ENCODE measurements at places on chromosomes 2 and 18.
A peak's percentile ranks its signal among the peaks of the same experiment; 100 is the strongest.

DNA sequence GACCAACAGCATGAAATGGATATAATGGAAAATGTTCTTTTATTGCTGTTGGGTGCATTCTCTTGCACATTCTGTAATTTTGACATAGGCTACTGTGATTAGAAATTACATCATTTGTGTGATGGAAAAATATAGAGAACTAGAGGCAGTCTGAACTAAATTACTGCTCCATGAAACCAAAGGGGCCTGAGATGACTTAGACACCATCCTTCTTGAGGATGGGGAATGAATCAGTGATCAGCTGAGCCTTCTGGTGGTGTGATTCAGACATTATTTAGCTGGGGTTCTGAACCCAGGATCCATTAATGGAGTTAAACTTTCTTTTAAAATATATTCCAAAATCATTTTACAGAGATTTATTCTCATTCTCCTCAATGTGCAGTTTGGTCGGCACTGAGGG is 135.8 kb downstream of the LDLRAD4 start:
- no peak for DNase-seq

DNA sequence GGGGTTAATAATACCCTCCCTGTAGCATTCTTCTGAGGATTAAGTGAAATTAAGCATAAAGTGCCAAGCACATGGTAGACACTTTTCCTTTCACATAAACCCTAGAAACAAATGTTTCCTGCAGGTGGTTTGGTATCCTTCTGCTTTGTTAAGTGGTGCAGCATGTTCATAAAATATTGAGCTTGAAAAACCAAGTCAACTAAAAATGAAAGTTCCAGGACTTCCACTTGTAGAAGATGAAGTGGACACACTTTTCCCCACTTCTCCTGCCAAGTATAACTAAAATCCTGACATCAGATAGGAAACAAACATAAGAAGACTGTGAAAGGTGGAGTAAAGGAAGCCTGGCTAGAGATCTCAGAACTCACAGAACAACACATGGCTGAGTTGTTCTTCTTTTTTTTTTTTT is 90.5 kb downstream of the COLEC12 start:
- DNase-seq, result no peak

- DNase-seq, result no peak
Observed at GRCh38 chr2:85438201-85439024, 19.9 kb downstream of the SH2D6 start.

DNA sequence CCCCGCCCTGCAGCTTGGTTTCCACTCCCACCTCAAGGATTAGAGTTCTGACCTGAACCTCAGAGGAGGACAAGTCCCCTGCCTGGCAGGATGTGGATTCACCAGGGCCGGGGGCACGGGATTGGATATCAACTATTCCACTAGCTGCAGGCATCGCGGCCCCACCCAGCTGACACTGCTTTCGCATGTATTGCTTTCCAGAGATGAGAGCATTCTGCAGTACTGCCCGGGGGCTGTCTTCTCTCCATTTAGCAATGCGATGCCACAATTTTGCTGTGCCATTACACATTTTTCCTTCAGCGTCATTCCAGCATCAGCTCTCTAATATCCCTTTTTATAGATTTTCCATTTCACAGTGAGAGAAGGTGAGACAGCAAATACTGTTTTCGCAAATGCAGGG is 42.0 kb downstream of the CTIF start:
- DNase-seq, result no peak

DNA sequence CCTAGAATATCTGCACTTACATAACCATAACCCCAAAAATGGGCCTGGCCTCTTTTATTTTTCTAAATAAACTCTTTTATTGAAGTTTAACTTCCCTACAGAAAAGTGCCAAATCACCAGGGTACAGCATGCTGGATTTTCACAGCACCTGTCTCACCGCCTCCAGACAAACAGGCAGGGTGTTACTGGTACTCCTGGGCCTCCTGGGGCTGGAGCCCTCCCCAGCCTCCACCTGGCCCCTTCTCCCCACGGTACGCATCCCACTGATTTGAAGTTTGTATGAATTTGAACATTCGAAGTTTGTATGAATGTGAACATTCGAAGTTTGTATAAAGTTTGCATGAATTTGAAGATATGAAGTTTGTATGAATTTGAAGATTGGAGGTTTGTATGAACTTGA is 232.1 kb downstream of the NDUFA10 start:
- no peak for DNase-seq

DNA sequence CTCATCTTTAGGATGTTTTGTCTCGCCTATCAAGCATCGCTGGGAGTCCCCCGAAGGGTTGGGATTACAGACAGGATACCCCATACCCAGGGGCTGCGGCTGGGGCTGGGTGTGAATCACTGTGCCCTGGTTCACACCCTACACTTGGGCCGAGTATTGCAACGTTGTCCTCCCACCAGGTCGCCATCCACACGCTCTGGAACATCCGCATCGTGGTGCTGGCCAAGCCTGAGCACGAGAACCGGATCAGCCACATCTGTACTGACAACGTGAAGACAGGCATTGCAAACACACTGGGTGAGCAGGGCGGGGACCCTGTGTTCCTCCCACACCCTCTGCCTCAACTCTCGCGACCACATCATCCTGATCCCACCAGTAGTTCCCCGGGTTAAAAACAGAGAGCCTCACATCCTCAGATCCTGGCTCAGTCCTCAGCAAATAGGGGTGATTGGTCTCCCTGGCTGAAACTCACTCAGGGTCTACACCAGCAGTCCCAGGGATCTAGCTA is 87.3 kb upstream of the ATG16L1 start:
- no peak for DNase-seq

- DNase-seq, result no peak
Observed at GRCh38 chr2:1755436-1756191, 11.3 kb upstream of the PXDN start.

DNA sequence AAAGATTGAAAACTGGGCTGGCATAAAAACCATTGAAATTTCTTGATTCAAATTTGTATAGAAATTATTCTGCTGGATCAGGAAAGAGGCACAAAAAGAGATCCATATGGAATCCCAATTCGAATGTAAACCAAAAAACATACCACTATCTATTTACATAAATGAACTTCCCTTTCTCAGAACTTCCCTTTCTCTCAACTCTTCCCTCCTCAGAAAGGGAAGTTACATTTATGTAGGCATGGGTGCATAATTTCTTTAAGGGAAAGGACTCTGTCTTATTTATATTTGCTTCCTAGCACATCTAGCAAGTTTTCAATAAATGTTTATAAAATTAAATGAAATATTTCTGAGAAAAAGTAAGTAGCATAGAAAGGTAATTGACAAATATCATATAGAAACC is 398.1 kb upstream of the ATP5MC3 start:
- no peak for DNase-seq

GRCh38 chr2:73983322-73984202 is 1.1 kb upstream of the TET3 start:
- no peak for DNase-seq

- no peak for DNase-seq
Observed at GRCh38 chr18:74463254-74463653, 6.1 kb upstream of the DIPK1C start.

DNA sequence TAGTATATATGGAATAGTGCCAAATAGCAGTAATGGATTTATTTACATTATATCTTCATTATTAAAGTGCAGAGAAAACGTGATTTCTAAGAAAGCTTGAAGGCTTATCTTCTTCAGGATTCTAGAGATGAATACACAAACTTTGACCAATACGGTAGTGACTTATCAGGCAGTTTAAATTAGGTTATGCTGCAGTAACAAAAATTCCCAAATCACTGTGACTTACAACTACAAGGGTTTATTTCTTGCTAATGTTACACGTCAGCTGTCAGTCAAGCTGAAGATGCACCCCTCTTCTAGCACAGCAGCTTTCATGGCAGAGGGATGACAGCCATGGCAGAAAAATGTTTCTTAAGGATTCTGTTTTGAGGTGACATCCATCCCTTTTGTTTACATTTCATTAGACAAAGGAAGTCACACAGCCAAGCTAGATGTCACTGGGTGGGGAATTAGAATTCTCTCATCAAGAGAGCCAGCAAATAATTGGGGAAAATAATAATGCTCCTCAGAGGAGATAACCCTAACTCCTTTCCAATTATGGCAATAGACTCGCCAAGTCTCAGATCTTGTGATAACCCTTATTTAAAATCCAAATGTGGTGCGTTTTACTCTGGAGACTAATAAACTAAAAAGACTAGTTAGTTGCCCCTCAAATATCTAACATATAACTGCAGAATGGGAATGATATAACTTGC is 268.3 kb upstream of the CYP26B1 start:
- DNase-seq, result no peak

DNA sequence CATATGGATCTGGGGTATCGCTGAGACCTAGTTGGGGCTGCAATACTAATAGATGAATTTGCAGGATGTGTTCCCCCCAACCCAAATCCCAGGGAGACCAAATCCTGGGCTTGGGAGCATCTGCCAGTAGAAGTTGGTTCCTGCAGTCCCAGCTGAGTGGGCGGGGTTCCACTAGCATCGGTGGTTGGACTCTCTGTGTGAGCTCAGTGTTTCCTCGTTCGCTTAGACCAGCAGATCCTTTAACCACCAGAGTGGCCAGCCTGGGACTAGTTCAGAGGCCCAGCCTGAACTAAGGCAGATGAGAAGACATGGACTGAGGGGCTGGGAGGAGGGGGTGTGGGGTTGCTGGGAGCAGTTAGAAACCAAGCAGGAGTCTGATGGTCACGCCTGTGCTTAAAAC is 40.7 kb downstream of the PCARE start:
- DNase-seq, result no peak

- DNase-seq, result no peak
Observed at GRCh38 chr2:181158427-181158826, 178.0 kb downstream of the UBE2E3 start.

DNA sequence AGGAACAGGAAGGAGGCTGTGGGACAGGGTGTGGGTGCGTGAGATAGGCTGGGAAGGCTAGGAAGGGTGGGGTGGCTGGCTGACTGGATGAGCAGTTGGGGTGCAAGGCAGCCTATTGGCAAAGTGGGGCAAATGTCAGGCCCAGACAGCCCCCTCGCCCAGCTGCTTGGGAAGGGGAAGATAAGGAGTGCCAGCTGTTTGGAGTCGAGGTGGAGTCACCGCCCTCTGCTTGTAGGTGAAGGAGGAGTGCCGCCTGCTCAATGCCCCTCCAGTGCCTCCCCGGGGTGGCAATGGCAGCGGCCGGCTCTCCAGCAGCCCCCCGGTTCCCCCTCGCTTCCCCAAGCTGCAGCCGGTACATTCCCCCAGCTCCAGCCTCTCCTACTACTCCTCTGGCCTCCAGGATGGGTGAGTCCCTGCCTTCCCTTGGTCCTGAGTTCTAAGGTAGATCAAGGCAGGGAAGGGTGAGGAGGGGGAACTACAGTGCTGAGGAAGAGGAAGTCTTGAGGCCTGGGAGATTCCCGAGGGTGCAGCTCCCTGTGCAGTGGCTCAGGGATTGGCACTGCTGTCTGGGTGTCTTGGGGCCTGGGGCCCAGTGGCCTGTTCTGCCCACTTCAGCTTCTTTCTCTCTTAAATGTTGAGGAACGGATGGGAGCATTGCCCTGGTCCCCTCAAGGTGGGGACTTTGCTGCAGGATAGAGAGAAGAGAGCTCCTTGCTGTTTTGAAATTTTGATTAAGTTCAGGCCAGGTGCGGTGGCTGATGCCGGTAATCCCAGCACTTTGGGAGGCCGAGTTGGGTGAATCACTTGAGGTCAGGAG is 13.3 kb downstream of the GAREM2 start:
- DNase-seq, result no peak

GRCh38 chr2:131093696-131094462 is 619 bp upstream of the FAM168B start:
- DNase-seq, result no peak

- DNase-seq, result peak; percentile 11
Observed at GRCh38 chr2:128388499-128388941, 69.9 kb upstream of the HS6ST1 start.

- DNase-seq, result no peak
Observed at GRCh38 chr2:152537081-152537651, 180.1 kb downstream of the PRPF40A start.

- no peak for DNase-seq
Observed at GRCh38 chr2:150997066-150997465, 264.6 kb downstream of the RBM43 start.

DNA sequence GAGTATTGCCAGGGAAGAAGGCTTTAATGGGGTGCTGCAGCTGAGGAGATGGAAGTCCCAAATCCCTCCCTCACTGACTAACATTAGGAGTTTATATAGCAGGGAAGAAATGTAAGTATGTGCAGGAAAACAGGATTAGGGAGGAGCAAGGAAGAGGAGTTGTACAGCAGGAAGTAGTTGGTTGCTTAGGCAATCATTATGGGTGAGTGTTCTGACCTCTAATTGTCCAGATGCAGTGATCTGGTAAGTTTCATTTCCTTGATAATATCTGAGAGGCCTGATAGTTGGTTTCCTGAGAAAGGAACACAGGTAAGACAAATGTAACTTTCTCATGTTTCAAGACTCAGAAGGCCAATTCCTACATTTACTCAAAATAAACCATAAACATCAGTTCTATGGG is 331.9 kb upstream of the GULP1 start:
- no peak for DNase-seq

- DNase-seq, result no peak
Observed at GRCh38 chr2:124875627-124876244, 850.6 kb downstream of the CNTNAP5 start.

DNA sequence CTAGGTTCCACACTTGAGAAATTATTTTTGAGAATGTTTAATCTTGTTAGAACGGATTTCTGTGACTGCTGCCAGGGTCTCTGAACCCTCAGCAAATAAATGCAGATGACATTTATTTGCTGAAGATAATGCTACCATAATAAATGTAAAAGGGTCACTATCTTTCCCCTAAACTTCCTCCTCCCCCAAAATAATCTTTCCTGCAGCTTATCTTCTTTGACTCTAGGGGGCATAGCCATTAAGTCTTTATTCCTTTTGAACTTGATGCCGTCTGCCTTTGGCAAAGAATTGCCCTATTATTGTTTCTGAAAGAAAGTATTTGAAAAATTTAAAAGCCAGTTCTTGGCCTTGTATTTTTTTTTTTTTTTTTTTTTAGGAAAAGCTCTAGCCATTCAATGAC is 63.6 kb upstream of the ACSL3 start:
- no peak for DNase-seq

DNA sequence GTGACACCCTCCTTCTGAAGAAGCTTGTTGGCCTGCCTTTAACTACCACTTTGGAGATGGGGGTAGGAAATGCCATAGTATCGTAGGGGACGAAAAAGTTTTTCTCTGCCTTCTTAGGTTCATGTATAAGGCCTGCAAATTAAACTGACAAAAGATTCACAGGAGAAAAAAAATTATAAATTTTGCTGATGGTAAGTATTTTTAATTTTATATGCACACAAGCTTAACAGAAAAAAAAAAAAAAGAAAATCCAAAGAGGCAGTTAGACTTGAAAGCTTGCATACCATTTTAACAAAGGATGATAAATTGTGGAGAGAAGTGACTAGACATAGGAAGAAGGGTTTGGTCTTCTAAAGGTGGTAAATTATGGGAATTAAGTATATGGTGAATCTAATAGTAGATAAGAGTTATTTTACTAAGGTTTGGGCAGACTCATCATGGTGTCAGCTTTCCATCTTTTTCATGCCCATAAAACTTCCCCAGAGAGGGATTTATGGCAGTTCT is 62.5 kb upstream of the B3GNT2 start:
- no peak for DNase-seq

DNA sequence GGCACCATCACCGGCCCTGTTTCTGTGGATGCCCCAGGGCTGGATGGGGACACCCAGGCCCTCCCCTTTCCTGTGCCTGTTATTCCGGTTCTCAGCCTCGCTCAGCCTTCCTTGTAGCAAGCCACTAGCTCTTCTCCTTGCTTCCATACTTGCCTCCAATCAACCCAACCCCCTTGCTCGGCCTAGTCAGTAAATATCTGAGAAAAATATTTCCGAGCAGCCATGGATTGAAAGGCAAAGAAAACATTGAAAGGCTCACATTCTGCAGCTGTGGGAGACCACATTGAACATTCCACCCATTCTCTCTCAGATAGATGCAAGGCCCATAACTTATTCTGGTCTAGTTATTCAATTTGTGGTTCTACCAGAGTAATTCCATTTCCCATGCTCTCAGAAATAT is 114.9 kb downstream of the SPP2 start:
- DNase-seq, result no peak

All from activated naive CD8-positive, alpha-beta T cell treated with anti-CD3 and anti-CD28 coated beads, Interleukin-2, amount 10 ng/mL, durations not matched to agents 7 days and 5 days (primary cell).